Fibroblast of pulmonary artery (primary cell): ENCODE measurements at places on chromosomes 1 and 21.
A peak's percentile ranks its signal among the peaks of the same experiment; 100 is the strongest.

GRCh38 chr1:178126741-178127185 is 32.9 kb downstream of the RASAL2 start:
- peak; percentile 80 for DNase-seq

- DNase-seq: no peak
Observed at GRCh38 chr1:27885114-27885528, 12.8 kb downstream of the THEMIS2 start.

DNA sequence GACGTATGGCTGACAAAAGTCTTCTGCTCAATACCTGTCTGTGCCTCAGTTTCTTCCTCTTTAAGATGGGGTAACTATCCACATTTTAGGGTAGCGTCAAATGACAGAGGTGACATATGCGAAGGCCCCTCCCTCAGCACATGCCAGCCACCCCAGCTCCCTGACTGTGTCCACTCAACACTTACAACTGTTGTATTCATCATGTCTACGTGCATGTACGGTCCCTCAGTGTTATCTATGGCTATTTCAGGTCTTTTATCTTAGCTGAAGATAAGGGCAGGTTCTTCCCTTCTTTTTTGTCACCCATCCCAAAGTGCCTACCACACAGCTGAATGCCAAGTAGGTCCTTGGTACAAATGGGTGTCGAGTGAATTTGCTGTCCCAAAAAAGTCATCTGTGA is 8.3 kb upstream of the C1orf198 start:
- DNase-seq: no peak

GRCh38 chr1:234986750-234987414 is 141.8 kb downstream of the TOMM20 start:
- peak; percentile 82 for DNase-seq

- no peak for DNase-seq
Observed at GRCh38 chr1:114314576-114314975, 160.9 kb upstream of the SYT6 start.
